ENCODE measurements at places on chromosomes 11 and 22.

DNA sequence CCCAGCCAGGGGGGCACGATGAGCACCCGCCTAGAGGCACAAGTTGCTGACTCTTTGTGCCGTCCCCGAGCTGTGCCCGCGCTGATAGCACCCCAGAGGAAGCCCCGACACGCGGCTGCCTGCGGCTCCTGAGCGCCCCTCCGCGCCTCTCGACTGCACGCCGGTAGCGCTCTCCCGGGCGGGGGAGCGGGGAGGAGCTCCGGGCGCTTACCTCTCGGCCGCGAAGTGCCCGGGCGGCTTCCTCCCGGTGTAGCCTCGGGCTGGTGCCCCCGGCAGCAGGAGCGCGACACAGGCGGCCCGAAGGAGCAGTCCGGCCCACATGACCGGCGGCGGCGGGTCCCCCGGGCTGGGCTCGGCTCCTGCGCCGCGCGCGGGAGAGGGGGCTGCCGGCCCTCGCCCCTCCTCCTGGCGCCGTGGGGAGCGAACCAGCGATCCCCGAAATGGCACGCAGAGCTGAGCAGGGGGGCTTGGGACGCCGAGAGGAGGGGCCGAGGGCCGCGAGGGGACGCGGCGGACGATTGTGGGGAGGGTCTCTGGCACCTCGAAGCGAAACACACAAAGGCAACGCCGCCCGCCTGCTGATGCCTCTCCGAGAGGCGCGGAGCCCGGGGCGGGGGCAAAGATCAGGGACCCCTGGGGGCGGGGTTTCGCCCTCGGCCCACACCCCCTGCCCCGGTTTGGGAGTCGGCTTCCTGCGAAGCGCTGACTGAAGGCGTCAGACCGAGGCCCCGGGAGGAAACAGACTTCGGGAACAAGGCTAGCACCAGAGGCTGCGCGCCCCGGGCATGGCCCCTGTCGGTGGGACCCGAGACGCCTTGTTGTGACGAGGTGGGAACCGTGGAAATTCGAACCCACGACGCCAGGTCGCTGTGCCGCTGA is at the start of gene VWCE:
VWCE (minus strand) TSS at position 600 of the 879 bp plus-strand sequence; CDS start at position 321, 279 bp downstream.
- peaks cover 17% of the 10 kb centered on the region for H3K4me1 ChIP-seq
- peak; percentile 60 for DNase-seq
- H3K36me3 ChIP-seq, result peaks cover 26% of the 10 kb centered on the region
- no peak within 1 kb of the TSS for H3K27ac ChIP-seq

DNA sequence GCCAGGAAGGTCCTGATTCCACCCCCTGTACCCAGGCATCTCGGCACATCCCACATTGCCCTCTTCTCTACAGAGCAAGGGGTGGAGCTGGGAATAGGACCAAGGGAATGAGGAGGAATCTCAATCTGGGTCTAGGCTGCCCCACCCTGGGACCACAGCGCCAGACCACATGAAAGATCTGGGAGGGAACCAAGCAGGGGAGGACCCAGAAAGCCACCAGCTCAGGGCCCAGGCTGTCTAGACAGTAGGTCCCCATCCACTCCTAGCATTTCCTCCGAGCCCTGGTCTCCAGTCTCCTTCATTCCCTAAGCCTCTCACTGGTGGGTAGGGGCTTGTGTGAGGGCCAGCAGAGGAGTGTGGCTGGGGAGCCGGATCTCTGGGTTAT is 11.6 kb downstream of the PHLDB1 start:
- no peak overlapping the region for H3K27ac ChIP-seq
- peaks cover 28% of the 10 kb centered on the region for H3K27me3 ChIP-seq
- DNase-seq, result no peak
- peaks cover 4% of the 10 kb centered on the region for H3K4me1 ChIP-seq

DNA sequence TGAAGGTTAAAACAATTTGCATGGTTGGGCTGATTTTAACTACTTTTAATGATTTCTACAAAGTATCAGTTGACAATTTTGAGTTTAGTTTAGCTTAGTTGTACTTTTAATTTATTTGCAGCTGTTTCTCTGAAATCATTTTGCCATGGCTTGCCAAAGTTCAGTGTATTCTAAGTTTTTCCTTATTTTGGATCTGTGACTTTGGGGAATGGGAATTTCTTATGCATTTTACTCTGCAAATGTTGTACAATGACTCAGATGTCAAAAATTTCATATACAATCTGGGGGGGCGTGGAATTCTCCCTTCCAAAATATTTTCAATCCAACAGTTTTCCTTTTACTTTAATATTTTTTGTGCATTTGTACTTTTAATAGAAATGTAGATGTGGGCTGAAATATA is 8.9 kb upstream of the DCHS1 start:
- H3K27me3 ChIP-seq, result no peaks in the 10 kb centered on the region
- H3K4me1 ChIP-seq, result peaks cover 5% of the 10 kb centered on the region
- no peak overlapping the region for H3K27ac ChIP-seq
- DNase-seq, result no peak
- no peaks in the 10 kb centered on the region for H3K36me3 ChIP-seq

- no peak for DNase-seq
- no peaks in the 10 kb centered on the region for H3K4me1 ChIP-seq
- peaks cover 41% of the 10 kb centered on the region for H3K27me3 ChIP-seq
- no peak overlapping the region for H3K27ac ChIP-seq
- no peaks in the 10 kb centered on the region for H3K36me3 ChIP-seq
These were observed 125.7 kb downstream of the WT1 start for GRCh38 chr11:32309530-32310213.

- no peak overlapping the region for H3K27ac ChIP-seq
- no peak overlapping the region for H3K4me3 ChIP-seq
- H3K4me1 ChIP-seq, result no peaks in the 10 kb centered on the region
- peaks cover 23% of the 10 kb centered on the region for H3K27me3 ChIP-seq
- H3K36me3 ChIP-seq, result peaks cover 6% of the 10 kb centered on the region
These were observed 32.1 kb downstream of the A4GALT start for GRCh38 chr22:42688241-42689211.
